ENCODE measurements at places on chromosomes 1 and 21.

- DNase-seq = no peak
Observed at GRCh38 chr21:37419228-37419906, 52.8 kb downstream of the DYRK1A start.

- no peak for DNase-seq
Observed at GRCh38 chr21:15062606-15062965, 2.2 kb downstream of the NRIP1 start.

DNA sequence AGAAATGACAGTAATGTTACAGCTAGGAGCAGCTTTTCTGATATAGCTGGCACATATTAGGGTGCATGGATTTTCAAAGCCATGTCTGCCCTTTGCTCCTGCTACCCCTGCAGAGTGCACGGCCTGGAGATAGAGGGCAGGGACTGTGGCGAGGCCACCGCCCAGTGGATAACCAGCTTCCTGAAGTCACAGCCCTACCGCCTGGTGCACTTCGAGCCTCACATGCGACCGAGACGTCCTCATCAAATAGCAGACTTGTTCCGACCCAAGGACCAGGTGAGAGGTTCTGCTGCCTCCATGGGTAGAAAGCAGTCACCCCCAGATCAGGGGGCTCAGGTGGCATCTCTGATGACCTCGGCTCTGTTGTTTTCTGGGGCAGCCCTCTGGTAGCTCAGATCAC is 9.8 kb downstream of the MTARC1 start:
- no peak for DNase-seq

GRCh38 chr1:74481607-74482006 is 30.8 kb downstream of the LRRC53 start:
- no peak for DNase-seq

DNA sequence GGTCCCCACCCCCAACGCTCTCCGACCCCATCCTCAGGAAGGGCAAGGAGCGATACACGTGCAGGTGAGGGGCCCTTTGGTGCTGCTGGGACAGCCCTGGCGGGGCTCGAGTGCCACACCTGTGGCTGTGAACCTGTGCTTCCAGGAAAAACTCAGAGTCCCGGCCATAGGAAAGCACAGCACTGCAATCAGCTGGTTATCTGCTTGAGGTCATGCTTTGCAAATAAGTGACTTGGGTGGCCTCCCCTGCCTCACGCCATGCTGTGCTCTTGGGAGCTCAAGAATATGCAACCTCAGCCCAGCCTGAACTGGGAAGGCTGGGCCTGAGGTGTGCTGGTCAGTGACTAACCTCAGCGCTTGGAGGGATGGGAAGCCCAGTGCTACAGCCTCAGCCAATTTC is 36.5 kb upstream of the ARHGEF16 start:
- no peak for DNase-seq

DNA sequence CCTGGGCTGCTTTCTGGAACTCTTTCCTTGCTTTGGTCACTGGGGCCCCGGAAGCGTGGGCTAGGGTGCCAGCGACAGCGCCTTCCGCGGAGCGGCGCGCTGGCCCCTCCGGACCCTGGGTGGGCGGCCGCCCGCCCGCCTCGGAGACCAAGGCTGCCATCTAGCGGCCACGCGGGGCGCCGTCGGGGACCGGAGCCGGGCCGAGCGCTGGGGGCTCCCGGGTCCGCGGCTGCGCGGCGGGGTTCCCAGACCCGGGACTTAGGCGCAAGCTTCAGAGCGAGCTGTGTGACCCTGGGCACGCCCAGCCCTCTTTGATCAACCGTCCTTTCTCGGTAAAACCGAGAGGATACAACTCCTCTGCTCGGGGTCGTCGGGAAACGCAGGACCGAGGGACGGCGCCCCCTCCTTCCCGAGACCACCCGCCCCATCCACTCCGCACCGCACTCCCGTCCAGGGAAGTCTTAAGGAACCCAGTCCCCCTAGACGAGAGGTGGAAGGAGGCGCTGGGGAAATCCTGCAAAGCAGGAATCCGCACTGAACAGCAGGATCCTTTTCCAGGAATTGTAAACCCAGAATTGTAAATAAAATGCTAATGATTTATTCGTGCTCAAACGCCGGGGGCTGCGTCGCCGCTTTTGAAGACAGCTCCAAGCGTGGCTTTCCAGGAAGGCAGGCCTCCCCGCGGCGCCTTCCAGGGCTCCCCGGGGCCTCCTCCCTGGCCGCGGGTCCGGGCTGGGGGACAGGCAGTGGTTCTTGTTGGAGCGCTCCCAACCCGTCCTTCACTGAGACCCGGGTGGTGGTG is 41.2 kb downstream of the RRAGC start:
- DNase-seq = no peak

GRCh38 chr21:40379881-40380810 is 466.8 kb downstream of the DSCAM start:
- no peak for DNase-seq

DNA sequence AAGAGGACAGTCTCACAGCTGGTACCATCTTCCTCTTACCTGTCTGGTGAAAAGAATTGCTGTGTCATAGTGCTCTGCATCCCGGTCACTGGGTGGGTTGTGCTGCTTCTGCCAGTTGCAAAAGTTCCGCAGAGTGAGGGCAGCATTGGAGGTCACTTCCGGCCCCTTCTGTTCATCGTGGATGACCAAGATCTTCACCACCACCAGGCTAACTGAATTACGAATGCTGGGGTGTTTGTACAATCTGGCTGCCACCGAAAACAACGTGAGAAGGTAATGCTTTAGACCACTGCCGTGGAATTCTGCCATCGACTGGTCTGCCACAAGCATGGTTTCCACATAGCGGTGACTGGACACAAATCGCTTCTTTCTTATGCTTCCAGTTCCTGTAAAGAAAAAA is 2.9 kb downstream of the ADAMTS1 start:
- DNase-seq = no peak

GRCh38 chr1:147579532-147579931 is 38.2 kb downstream of the BCL9 start:
- no peak for DNase-seq

- DNase-seq = no peak
Observed at GRCh38 chr1:46171351-46171750, 3.5 kb upstream of the TSPAN1 start.

GRCh38 chr1:13804240-13804633 is 104.2 kb downstream of the PRDM2 start:
- DNase-seq = no peak

- no peak for DNase-seq
Observed at GRCh38 chr1:117447661-117448060, 80.4 kb downstream of the MAN1A2 start.

GRCh38 chr1:21509351-21510112 is at the start of gene ALPL:
Gene ALPL, plus strand, starts transcription at chr1:21509423. Its CDS starts 44,659 bp downstream, at chr1:21554082.
- DNase-seq = no peak

GRCh38 chr1:212247988-212248387 is 37.2 kb upstream of the PPP2R5A start:
- no peak for DNase-seq

DNA sequence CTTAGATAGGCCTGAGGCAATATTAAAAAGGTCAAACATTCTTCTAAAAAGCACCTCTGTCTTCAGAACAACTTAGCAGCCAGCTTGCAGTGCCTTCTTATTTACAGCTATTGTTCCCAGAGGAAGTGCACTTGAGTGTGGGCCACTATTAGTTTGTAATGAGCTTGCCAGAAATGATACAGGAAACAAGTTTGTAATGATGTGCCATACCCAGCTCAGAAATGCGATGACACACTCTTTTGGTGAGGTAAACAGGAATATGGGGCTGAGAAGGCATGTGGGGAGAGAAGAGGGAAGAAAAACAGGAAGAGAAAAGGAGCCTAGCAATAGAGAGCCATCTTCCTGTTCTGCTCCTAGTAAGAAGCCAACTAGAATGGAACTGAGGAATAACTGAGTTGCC is 295.4 kb downstream of the AGBL4 start:
- DNase-seq = no peak

GRCh38 chr1:223861904-223862303 is 16.2 kb upstream of the TP53BP2 start:
- no peak for DNase-seq

GRCh38 chr1:183131166-183131565 is 54.9 kb upstream of the LAMC2 start:
- DNase-seq = no peak

DNA sequence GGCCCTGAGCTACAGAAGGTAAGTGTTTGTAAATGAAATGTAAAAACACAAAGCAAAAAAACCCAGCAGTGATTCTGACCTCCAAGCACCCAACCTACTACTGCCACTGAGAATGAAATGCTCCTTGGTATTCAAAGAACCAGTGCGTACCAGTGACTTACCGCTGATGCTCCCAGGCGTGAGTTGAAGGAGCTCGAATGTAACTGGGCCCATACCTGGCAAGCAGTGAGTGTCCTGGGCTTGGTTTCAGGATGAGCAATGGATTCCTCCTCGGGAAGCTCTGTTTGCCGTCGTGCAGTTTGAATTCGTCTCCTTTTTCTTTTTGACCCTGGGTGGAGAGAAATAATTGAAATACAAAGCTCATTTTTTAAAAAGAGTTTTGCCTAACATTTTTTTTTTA is 121.9 kb downstream of the ATG4C start:
- no peak for DNase-seq

DNA sequence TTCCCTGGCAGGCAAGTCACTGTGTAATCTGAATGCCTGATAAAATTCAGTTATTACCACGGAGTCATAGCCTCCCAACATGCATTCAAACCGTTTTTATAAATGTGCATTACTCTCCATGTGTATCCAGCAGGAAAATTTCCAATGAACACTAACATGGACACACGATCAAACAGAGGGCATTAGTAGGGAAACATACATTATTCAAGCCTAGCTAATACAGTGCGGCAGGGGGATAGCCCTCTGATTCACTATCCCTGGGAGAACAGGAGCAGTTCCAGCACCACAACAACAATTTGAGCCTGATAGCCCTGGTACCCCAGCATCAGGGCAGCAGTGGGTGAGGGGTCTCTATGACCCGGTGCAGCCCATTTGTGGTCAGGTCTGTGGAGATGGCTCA is 35.8 kb upstream of the HMGB4 start:
- DNase-seq = no peak

- DNase-seq = no peak
Observed at GRCh38 chr1:206719169-206719839, 34.6 kb downstream of the MAPKAPK2 start.

GRCh38 chr1:172429331-172430127 is 9.0 kb downstream of the C1orf105 start:
- DNase-seq = no peak

DNA sequence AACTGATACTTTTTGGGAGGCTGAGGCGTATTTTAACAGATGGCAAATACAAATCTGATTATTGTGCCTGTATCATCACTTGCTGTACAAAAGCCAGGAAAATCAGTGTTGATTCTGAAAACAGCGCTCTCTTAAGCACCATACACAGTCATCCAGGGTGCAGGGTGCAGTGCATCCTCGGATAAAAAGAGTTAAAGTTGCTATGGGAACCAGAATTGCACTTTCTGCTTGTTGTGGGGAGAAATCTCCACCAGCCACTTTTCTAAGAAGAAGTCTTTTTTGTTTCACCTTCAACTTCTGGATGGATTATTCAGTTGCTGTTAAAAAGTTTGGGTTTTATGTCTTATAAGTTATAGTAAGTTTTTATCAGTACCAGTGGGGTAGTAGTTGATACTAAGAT is 3.8 kb downstream of the LAMC1 start:
- no peak for DNase-seq

GRCh38 chr1:79128722-79129121 is 122.2 kb upstream of the ADGRL4 start:
- no peak for DNase-seq

DNA sequence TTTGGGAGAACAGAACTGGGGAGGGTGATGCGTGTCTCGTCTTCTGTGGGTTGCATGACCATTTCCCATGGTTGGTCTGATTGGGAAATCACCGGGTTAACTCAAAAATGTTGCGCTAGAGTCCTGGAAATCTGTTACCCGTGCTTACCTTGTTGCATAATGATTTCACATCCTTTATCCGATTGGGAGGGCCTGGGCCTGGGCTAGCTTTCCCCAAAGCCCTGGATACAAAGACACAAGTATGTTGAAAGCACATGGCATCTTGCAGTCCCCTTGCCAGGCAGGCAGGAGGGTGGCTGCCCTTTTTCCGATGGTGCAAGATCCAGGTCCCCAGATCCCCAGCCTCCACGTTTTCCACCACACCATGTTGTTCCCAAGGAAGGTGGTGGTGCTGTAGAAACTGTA is 582 bp downstream of the TRPM2 start:
- DNase-seq = no peak

- DNase-seq = no peak
Observed at GRCh38 chr21:41631564-41632461, 123.9 kb upstream of the TMPRSS2 start.

DNA sequence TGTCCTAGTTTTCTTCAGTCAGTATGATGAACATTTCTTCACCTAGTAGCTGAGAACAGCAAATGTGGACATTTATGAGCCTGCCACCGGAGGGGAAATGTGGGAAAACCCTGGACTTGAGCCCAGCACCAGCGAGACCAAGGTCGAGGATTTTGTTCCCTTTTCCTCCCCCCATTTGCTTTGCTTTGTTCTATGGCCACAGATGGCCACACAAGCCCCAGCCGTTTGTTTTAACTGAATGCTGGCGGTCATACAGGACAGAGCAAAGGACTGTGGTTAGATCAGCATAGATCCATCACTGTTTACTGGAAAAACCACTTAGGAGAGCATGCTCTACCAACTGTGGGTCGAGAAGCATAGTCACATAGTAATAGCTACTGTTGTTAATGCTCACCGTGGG is 20.9 kb downstream of the SH2D2A start:
- no peak for DNase-seq

DNA sequence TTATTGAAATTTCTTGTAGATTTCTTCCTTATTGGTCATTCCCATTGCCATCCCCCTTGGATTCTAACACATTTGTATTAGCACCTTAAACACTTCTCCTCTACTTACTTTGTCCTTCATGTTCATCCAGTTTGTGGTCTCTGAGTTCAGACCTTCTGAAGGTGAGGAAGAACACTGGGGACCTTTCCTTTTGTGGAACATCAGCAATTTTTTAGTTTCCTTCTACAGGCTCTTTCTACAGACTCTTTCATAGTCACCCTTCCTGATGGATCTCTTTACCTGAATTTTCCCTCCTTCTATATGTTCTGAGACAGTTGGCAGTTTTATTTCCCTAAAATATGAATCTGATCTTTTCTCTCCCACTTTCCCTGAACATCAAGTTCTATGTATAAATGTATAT is 4.4 kb upstream of the PALMD start:
- no peak for DNase-seq

All from stimulated activated CD8-positive, alpha-beta memory T cell treated with anti-CD3 and anti-CD28 coated beads, Interleukin-15, amount 100 ng/mL, for 4 hours (primary cell).